ENCODE measurements at places on chromosomes 3 and 15. TPM values are rescaled to one million over a fixed set of nuclear protein-coding genes. Genes with fewer than 3 reads are reported as not detected.

Gene RBPMS2
- 24.0 TPM for total RNA-seq

Gene REC114
- total RNA-seq = not detected

Gene GHSR
- total RNA-seq = not detected

Gene SCG3
- 37.0 TPM for total RNA-seq

DNA sequence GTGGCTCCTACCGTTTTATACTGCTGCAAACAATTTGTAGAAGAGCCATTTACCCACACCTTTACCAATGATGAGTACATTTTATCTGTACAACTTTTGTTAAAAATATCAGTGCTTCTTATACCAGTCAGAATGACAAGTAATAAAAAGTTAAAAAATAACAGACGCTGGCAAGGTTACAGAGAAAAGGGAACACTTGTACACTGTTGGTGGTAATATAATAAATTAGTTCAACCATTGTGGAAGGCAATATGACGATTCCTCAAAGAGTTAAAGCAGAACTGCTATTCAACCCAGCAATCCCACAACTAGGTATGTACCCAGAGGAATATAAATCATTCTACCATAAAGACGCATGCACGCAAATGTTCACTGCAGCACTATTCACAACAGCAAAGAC is 51.9 kb downstream of the ARRDC4 start:
- DNase-seq = no peak
- H3K4me1 ChIP-seq = no peaks in the 10 kb centered on the region
- H3K27ac ChIP-seq = no peak overlapping the region

DNA sequence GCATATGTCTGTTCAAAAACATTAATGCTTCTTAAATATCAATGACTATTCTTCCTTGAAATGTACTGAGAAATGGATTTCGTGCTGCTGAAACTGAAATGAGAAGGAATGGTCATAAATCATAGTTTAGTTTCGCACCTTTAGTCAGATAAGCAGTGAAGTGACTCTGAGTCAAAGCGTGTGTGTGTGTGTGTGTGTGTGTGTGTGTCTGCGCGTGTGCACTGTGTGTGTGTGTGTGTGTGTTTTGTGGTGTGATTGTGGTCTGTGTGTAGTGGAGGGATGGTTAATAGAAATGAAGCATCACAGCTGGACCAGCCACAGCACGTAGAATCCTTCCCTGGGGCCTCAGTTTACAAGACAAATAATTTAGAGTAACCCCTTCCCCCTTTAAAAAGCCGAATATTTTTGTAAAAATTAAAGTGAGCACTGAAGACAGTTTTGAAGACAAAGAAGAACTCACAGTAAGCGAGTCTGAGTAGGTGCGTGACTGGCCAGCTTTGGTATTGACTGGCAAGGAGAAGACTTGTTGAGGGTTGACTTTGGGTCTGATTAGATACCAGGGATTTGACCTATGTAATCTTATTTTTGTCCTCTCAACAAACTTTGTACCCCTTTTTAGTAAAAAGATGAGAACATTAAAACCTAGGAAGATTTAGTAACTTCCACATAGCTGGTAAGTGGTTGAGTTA is 202.0 kb upstream of the IL12A start:
- DNase-seq = no peak
- H3K27ac ChIP-seq = no peak overlapping the region
- H3K4me3 ChIP-seq = no peak overlapping the region

DNA sequence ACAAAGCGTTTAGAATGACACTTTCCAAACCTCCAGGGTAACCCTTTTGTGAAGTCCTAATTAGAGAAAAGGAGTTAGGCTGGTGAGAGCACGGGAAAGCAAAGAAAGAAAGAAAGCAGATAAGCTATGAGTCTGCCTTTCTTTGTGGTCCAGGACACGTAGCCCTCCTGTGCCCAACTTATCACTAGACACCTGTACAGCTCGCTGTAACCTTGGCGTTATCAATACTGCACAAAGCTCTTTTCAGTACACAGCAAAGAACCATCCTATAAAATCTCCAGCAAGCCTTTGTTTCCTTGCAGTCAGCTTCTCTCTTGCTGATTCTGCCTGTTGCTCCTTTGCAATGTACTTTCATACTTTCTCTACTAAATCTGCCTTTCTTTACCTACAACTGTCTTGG is 6.8 kb upstream of the TAMM41 start:
- H3K4me3 ChIP-seq = no peak overlapping the region
- no peak for DNase-seq
- no peaks in the 10 kb centered on the region for H3K4me1 ChIP-seq
- H3K27ac ChIP-seq = no peak overlapping the region

DNA sequence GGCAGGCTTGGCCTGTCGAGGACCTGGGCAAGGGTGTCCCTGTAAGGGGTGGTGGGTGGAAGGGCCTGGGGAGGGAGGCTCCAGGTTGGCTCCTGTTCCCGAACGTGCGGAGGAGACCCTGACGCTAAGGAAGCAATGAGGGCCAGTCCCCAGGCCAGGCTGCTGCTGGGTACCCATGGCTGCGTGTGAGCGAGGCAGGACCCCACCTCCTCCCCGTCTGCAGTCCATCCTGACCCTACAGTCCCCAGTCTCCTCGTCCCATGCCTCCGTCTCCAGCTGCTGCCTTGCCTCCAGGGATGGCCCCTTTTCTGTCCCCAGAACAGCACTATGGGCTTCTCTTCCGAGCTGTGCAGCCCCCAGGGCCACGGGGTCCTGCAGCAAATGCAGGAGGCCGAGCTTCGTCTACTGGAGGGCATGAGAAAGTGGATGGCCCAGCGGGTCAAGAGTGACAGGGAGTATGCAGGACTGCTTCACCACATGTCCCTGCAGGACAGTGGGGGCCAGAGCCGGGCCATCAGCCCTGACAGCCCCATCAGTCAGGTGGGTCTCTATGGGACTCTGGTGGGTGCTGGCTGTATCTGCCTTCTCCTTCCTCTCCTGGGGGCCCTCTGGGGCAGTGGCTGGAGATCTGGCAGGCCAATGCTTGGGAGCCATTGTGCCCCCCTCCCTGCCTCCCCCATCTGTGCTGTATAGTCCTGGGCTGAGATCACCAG is 571 bp downstream of the FES start:
- peaks cover 26% of the 10 kb centered on the region for H3K4me1 ChIP-seq
- peaks cover 11% of the 10 kb centered on the region for H3K36me3 ChIP-seq
- no peaks in the 10 kb centered on the region for H3K27me3 ChIP-seq
- DNase-seq = no peak

DNA sequence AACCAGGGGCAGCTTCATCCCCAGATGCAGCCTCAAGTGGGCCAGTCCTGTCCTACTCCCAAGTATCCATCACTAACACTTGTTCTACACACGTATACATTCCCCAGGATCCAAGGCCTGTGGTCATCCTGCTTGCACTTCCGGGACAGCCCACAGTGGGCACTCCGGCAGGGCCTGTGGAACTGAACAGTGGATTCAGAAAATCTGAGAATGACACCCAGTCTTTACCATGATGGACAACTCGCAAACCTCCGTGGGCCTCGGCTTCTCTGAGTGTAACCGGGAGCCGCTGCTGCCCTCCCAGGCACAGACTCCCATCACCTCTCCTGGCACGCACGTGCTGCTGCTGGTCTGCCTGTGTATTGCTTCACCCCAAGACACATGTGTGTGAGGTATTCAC is 59.6 kb downstream of the ATP10A start:
- H3K27me3 ChIP-seq = peaks cover 6% of the 10 kb centered on the region
- H3K4me3 ChIP-seq = no peak overlapping the region
- no peak for DNase-seq
- no peaks in the 10 kb centered on the region for H3K36me3 ChIP-seq

DNA sequence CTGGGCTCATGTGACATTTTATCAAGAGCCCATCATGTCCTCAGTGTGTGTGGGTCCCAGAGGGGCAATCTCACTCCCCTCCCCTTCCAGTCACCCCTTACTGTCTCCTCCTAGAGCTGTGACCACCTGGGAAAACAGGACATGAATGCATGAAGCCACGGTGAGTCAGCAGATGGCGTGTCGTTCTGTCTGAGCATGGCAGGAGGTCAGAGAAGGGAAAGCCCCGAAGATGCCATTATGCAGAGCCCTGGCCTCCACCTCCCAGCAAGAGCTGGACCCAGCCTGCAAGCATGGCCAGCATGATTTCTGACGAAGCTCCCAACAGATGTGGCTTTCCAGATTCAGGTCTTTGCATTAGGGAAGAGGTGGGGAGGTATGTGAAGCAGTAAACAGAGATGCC is 118.5 kb downstream of the TLE3 start:
- no peak overlapping the region for H3K27ac ChIP-seq
- no peak for DNase-seq
- no peaks in the 10 kb centered on the region for H3K36me3 ChIP-seq
- peaks cover 3% of the 10 kb centered on the region for H3K27me3 ChIP-seq
- H3K4me3 ChIP-seq = no peak overlapping the region

DNA sequence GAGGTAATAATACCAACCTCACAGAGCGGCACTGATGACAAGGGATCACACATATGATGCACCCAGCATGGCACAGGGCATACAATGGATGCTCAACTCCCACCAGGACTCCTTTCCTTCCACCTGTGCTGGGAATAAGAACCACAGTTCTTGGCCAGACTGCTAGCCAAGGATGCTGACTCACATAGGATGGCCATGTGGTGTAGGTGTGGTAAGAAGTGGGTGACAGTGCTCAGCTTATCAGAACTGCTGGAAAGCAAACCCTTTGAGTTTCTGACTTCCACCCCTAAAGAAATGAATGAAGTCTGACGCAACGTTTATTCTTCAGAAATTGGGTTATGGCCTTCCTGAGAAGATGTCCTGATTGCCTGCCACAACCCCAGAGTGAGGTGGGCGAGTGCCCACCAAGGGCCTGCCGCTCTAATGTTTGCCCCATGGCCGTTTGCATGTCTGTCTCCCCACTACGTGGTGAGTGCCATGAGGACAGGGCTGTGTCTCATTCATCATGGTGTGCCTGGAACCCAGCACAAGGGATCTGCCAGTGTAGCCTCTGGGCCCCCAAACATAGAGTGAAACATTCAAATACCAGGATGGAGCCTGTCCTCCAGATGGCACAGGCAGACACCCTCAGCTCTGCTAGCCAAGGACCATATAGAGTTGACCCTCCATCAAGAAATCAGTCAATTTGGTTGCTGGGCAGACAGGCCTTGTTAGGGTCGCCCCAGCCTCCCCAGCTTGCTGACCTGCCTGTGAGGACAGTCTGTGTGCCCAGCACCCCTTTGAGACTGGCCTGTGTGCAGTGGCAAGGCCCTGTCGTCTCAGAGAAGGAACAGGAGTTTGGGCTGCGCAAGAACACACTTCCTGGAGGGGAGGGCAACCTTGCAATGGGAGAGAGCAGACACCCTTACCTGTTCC is 57.6 kb upstream of the SLCO2A1 start:
- no peak overlapping the region for H3K4me3 ChIP-seq
- H3K27me3 ChIP-seq = peaks cover 2% of the 10 kb centered on the region
- peaks cover 8% of the 10 kb centered on the region for H3K36me3 ChIP-seq

DNA sequence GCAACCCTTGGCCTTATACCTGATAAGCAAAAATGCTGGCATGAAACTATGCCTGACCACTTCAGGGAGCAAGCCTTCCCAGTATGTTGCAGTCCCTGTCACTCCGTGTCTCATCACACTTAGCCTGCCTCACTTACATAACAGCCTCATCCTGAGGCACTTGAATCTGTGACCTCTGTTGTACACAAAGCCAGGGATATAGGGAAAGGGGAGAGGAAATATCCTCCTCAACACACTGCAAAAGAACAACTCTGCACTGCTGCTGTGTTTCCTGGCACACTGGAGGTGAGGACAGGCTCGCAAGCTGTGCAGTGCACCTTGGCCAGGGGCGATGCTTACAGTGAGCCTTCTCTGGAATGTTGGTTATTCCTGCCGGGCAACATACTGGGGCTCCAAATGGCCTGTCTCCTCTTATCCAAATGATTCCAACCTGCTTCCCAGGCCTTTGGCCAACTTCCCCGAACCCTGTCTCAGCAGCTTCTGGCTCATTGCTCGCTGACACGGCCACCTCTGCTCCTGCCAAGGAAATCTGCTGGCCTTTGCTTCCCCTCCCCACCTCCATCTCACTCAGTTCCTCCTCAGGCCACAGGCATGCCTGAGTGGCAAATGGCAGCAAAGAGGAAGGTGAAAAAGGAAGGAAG is 109.2 kb downstream of the CD47 start:
- no peaks in the 10 kb centered on the region for H3K36me3 ChIP-seq
- no peak overlapping the region for H3K4me3 ChIP-seq
- peaks cover 4% of the 10 kb centered on the region for H3K27me3 ChIP-seq
- peak overlapping the region; percentile 89 for H3K27ac ChIP-seq
- H3K4me1 ChIP-seq = peaks cover 26% of the 10 kb centered on the region
- DNase-seq = peak; percentile 8

- H3K4me1 ChIP-seq = peaks cover 3% of the 10 kb centered on the region
- H3K4me3 ChIP-seq = peak overlapping the region; percentile 77
- peaks cover 30% of the 10 kb centered on the region for H3K36me3 ChIP-seq
These were observed 29.4 kb downstream of the NBEAL2 start for GRCh38 chr3:47008851-47009224.

GRCh38 chr3:37814547-37814946 is 47.1 kb upstream of the CTDSPL start:
- peak overlapping the region; percentile 43 for H3K4me3 ChIP-seq
- no peak for DNase-seq
- peaks cover 14% of the 10 kb centered on the region for H3K4me1 ChIP-seq
